ENCODE measurements at places on chromosomes 2 and 18.
A peak's percentile ranks its signal among the peaks of the same experiment; 100 is the strongest.

DNA sequence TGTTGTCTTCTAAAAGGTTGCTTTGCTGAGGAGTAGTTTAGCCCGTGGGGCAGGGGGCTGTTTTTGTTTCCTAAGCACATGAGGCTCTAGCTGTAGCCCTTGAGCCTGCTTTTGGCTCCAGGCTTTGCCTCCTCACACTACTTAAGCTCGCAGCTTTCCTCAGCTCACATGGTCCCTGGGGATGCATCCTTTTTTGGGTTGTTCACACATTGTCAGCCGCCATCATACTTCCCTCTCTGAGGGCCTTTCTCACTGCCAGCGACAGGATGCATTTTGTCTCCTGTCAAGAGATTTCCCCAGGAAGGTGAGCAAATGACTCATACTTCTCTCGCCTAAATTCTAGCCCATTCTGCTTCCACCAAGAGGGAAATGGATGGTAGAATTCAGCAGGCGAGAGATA is 279.5 kb upstream of the PKDCC start:
- no peak for DNase-seq

GRCh38 chr2:240224676-240225075 is 84.2 kb upstream of the OTOS start:
- no peak for DNase-seq

GRCh38 chr2:176582990-176583481 is 313.8 kb downstream of the MTX2 start:
- DNase-seq: peak; percentile 93

DNA sequence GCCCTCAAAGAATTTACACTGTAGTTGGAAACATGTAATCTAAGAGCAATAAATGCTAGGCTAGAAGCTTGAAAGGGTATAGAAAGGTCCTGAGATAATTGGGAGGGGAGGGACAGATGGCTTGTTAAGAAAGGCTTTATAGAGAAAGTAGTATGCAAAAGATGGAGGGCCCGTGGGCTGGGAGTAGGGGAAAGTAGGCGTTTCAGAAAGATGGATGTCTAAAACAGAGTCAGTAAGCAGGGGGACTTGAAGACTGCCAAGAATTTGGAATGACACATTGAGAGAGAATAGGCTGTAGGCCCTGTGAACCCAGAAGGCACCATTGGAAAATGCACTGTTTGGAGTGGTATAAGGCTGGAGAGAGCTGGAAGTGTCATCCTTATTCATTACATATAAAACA is 822 bp downstream of the PSMG2 start:
- no peak for DNase-seq

DNA sequence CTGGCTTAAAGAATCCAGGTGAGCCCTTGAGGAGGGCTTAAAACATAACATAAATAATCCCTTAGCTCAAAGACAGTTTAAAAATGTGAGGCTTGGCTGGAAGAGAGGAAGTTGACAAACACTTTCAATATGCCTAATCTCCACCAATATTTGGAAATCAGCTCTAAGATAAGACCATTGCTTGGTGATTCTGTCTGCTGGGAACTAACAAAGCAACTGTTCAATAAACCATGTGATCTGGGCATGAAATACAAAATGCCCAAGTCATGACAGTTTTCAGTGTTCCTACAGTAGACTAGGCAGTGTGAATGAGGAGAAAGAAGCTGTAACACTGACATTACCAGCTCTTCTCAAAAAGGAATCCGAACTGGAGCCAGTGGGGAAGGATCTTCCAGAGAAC is 10.7 kb downstream of the MFF start:
- DNase-seq: no peak

- no peak for DNase-seq
These were observed 123.5 kb upstream of the EML6 start for GRCh38 chr2:54599914-54600313.

- DNase-seq: no peak
These were observed 25.7 kb downstream of the CCBE1 start for GRCh38 chr18:59671551-59671950.

DNA sequence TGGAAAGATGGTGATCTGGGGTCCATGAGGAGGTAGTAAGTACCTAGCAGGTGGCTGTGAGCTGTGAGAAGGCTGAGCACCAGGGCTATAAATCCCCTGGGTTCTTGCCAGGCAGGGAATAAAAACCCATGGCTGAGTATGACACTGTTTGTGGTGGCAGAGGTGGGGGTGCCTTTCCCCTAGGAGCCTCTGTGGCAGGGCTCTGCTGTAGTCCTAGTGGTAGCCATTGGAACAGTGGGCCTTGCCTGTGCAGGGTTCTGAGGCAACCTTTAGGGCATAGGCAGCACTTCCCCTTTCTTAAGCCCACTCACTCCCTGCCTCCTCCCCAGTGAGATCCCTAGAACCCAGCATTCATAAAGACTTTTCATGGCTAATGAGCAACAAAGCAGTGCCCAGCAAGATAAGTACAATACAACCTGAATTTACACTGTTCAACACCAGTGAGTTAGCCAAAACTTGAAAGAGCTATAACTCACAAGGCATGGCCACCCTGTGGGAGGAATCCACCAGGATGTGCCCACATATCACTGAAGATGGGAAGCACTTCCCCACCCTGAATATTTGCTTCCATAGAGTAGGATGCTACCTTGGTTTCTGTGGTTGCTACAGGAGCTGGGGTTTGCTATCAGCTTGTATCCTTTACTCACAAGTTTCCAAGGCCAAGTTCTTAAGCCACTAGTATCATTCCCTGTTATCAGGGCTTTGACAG is 100.9 kb upstream of the NEUROD1 start:
- no peak for DNase-seq

DNA sequence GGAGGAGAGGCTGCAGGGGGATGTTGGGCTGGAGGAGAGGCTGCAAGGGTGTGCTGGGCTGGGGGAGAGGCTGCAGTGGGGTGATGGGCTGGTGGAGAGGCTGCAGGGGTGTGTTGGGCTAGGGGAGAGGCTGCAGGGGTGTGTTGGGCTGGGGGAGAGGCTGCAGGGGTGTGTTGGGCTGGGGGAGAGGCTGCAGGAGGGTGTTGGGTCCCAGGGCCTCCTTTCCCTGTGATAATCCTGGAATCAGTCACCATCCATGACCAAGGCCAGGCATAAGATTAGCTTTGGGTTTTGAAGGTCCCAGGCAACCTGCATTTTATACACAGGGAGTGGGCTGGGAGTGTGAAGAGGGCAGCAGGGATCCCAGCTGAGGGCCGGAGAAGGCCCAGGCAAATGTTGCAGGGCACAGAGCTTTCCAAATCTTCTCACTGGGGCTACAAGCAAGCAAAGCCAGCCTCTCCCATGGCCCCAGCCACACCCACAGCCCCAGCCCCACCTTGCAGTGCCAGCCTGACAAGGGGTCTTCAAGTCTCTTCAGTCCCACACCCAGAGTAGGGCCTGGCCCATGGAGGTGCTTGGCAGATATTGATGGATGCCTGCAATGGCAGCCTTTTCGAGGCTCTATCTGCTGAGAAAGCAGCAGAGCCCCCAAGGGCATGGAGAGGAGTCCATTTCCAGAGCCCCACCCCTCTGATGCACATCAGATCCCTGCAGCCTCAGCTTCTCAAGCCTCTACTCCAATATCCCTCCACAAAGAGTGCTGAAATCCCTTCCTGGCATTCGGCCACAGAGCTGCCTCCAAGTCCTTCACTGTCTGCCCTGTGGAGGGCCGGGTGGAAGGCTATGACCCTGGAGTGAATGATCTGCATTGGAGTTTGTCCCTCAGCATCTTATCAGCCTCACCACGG is 50.3 kb upstream of the GLI2 start:
- no peak for DNase-seq

DNA sequence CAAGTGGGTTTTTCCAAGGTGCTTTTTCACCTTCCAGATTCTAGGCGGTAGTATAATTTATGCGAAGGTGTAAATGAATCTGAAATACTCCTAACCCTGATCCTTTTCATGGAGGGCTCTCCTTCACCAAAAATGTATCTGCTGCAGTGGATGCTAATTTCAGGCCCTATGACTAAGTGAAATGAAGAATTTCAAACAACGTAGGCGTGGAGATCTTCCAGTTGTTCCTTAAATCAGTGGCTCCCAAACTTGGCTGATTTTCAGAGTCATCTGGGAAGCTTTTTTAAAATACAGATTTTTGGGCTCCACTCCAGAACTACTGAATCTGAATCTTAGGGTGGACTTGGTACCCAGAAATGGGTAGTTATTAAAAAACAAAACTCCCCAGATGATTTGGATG is 5.5 kb downstream of the GCKR start:
- DNase-seq: no peak

GRCh38 chr2:191103774-191104173 is 47.0 kb downstream of the STAT4 start:
- no peak for DNase-seq

Measured in non-pigmented ciliary epithelial cell (primary cell).